IgD-negative memory B cell (primary cell): ENCODE measurements at places on chromosomes 5 and 9. TPM values are rescaled to one million over a fixed set of nuclear protein-coding genes. Genes with fewer than 3 reads are reported as not detected.

CAPSL gene
- polyA plus RNA-seq = not detected

PCDHB16 gene
- not detected for polyA plus RNA-seq

PAPPA gene
- polyA plus RNA-seq = 0.04 TPM

GRIN3A gene
- polyA plus RNA-seq = not detected

SPINK5 gene
- polyA plus RNA-seq = not detected

C6 gene
- not detected for polyA plus RNA-seq
